ENCODE measurements at places on chromosomes 2 and 18.

- no peak for DNase-seq
These were observed 32.6 kb downstream of the CD8B2 start for GRCh38 chr2:106519767-106520166.

- DNase-seq: no peak
These were observed 950.6 kb upstream of the LRATD1 start for GRCh38 chr2:13681936-13682335.

DNA sequence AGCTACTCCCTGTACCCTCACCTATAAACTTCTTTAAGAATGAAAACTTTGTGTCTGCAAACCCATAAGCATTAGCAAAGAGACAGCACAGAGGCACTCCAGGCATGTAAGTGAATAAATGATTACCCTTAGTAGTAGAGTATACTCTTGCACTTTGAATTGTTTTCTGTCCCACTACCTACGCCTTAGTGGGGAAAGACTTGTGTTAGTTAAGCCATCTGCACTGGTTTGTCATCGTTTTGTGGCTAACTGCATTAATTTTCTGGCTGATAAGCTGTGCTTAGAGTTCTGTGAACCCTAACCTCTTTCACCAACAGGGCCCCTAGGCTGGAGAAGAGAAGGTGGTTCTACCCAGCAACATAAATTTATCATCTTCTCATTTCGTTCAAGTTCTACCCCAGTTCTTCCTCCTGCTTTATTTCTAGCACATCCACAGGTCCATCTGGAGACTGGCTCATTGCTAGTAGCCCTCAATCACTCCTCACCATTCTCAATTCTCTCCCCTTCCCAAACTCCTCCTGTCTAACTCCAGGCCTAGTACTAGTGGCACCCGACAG, 710 bp downstream of the LMAN2L start:
- DNase-seq: no peak

GRCh38 chr18:57433934-57434535, 1.1 kb upstream of the ONECUT2 start:
- DNase-seq: no peak

- no peak for DNase-seq
These were observed 10.2 kb downstream of the NEDD4L start for GRCh38 chr18:58054041-58054781.

GRCh38 chr18:50268022-50268747, 1.9 kb upstream of the CFAP53 start:
- DNase-seq: peak; percentile 93

GRCh38 chr2:216064014-216064630, 17.5 kb downstream of the PECR start:
- DNase-seq: no peak

DNA sequence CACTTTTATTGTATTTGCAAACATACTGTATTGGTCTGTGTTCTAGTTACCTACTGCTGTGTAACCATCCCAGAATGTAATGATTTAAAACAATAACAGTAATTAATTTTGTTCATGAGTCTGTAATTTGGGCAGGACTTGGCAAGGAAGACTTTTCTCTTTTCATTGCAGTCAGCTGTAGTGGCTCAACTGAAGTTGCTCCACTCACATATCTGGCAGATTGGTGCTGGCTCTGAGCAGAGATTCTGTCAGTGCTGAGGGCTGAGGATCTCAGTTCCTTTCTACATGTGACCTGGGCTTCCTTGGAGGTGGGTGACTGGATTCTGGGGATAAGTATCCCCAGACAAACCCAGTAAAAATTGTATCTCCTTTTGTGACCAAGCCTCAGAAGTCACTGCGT, 26.6 kb downstream of the PTPN4 start:
- no peak for DNase-seq
